ENCODE measurements at places on chromosomes 16 and 17.

GRCh38 chr16:86786338-86786737, 208.0 kb downstream of the FOXL1 start:
- no peak for DNase-seq

- DNase-seq: no peak
Observed at GRCh38 chr16:67017421-67017750, 11.6 kb upstream of the CBFB start.

DNA sequence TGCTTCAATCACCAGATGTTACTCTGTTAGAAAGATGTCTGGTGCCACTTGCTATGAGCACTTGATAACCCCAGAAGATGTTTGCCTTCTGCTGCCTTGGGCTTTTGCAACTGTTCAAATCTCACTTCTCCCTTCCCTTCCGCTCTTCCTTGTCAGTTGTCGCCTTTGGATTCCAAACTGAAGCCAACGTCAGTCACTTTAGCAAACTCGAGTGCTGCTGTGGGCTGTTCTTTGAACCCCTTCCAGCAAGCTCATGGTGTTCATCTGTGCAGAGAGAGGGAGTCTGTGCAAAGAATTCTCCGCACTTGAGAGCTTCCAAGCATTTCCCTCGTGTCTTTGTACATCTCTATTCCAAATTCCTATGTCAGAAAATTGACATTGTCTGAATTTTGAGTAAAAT, 879.4 kb downstream of the CDH11 start:
- no peak for DNase-seq

DNA sequence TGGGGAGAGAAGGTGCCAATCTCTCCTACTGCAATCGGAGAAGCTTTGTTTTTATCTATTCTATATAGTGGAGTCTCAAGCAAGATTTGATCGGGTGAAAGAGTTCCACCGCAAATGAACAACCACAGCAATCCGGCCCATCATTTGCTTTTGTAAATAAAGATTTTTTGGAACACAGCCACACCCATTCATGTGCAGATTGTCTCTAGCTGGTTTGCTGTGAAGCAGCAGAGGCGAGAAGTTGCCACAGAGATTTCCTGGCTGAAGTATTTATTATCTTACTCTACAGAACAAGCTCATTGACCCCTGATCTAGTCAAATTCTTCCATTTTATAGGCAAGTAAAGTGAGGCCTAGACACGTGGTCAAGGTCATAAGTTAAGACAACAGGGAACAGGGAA, 195.5 kb upstream of the TNRC6C start:
- DNase-seq: no peak

DNA sequence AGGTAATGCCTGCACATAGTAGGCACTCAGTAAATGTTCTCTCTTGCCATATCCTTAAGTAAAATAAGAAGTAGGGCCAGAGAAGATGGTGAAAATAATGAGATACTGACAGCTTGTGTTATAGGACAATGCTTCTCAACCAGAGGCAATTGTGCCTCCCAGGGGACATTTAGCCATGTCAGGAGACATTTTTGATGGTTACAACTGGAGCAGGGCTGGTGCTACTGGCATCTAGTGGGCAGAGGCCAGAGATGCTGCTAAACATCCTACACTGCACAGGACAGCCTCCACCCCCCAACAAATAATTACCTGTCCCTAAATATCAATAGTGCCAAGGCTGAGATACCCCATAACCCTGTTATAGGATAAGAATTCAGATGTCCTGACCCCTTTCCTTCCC, 1.7 kb downstream of the RAD51D start:
- DNase-seq: no peak

GRCh38 chr16:66408163-66409048, 18.7 kb upstream of the BEAN1 start:
- no peak for DNase-seq

DNA sequence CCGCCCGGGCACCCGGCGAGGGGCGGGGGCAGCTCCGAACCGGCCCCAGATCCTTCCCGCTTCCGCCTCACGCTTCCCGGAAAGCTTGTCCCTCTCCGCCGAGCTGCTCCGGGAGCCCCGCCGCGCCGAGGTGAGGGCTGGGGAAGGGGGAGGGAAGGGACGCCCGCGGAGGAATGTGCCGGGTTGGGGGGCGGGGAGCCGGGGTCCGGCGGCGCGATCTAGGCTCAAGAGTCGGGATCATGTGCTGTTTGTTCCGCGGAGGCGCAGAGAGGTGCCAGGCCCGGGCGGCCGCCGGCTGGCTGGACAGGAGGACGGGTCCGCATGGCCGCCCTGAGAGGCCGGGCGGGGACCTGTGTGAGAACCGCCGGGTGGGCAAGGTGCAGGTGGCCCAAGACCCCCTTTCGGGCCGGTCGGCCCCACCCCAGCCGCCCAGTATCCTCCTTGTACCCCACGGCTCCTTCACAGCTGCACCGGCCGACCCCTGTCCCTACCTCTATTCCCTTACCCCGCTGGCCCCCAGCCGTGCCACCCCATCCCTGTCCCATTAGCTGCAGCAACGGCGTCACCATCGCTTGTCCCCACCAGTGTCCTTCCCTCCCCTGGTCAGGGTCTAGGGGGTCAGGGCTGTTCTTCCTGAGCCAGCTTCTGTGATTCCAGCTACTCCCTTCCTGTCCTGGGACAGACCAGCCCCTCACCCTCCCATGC, 429 bp downstream of the KIF1C start:
- DNase-seq: no peak

- DNase-seq: no peak
Observed at GRCh38 chr16:25867041-25867440, 175.3 kb downstream of the HS3ST4 start.

DNA sequence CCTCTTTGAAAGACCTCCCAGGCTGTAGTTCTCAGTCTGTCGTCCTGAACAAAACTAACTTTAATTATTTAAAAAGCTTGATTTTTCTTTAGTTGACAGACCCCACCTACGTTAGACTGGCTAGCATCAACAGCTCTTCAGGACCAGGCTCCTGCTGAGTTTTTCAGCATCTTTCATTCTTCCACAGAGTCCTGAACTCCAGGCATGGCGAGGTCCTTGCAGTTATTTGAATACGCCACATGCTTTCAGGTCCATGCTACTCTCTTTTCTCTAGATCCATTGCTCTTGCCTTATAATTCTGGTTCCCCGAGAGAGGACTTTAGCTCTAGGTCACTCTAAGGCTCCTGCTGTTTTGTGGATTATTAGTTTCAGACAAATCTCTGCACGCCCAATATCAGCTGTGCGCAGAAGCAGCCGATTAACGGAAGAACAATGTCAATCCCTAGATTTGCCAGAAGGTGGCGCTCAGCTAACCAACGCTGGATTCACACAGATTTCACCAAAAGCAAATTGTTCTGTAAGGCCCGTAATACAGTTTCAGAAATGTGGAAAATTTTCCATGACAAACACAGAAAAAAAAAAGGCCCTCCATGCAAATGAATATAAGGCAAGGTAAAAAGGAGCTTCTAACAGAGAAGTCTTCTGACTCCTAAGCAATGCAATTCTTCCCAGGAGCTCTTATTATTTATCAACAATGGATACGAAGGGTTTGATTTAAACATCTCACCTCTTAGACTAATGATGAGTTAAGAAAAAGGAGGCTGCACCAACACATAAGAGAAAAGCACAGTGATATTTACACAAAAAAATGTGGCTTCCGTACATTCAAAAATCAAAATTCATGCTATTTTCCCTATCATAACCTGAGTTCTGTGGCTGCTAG, 33.5 kb upstream of the BCO1 start:
- DNase-seq: no peak

- DNase-seq: peak; percentile 1
Observed at GRCh38 chr16:106623-107324, 28.7 kb downstream of the MPG start.

DNA sequence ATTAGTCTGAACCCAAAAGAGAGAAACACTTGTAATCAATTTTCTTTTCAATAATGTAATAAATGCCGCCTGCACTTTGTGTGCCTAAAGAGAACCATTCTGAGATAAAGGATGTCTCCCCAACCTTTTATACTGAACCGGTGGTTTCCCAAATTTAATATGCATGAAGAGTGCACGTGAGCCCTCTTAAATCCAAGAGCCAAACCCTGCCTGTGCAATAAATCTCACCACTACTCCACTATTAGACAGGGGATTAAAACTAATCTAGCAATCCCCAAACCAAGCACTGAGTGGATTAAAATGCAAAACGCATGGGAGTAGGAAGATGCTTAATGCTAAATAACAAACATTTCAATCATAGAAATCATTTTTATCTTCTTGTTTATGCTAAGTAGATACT, 351.0 kb upstream of the PSMD7 start:
- DNase-seq: no peak

DNA sequence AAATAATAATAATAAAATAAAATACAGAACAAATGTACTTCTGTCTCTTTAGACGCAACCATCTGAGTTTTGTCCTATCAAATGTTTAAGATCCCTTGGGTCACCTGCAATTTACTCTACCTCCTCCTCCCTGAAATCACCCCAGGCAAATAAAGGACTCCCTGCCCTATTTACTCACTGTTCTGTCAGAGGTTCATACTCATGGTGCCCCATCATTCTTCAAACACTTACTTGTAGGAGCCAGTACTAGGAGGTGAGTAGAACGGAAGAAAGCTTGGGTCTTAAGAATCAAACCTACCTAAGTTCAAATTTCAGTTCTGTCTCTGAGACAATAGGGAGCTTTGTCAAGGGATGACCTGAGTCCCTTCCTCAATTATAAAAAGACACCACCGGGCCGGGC, 3.8 kb downstream of the TBC1D10B start:
- no peak for DNase-seq

DNA sequence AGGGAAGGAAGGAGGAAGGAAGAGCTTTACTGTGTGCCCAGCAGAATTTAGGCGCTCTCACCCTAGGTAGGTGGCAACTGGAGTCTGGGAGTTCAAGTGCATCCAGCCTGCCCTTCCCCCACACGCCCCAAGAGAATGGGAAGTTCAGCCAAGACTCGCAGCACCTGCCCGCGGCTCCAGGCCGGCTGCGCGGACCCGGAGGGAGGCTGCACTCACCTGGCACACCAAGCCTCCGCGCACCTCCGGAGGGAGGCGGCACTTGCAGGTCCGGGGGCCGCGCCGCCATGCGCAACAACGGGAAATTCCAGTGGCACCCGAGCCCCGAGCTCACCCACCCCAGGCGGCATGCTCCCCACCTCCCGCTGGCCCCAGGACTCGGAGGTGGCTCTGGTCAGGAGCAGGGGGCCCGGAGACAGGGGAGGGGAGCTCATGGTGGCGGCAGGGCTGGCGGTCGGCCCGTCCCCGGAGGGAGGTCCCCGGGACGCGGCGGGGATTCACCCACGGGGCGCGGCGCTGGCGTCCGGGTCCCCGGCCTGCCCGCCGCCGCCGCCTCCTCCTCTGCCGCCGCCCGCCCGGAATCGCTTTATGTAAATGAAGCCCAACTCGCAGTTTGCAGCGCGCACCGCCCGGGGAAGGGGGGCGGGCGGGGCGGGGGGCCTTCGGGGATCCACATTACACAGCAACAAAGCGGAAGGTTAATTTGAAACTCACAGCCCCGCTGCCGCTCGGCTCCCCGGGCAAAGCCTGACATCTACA, at the start of gene ZFHX3:
TSS of gene ZFHX3 (minus strand) at position 593 of the 756 bp plus-strand sequence. CDS start 87,983 bp downstream, outside the sequence.
- no peak for DNase-seq

GRCh38 chr17:68611353-68612208, 10.4 kb upstream of the FAM20A start:
- no peak for DNase-seq

GRCh38 chr16:71565812-71566700, 10.8 kb downstream of the TAT start:
- no peak for DNase-seq

- no peak for DNase-seq
Observed at GRCh38 chr17:48012654-48013053, 24.9 kb downstream of the COPZ2 start.

DNA sequence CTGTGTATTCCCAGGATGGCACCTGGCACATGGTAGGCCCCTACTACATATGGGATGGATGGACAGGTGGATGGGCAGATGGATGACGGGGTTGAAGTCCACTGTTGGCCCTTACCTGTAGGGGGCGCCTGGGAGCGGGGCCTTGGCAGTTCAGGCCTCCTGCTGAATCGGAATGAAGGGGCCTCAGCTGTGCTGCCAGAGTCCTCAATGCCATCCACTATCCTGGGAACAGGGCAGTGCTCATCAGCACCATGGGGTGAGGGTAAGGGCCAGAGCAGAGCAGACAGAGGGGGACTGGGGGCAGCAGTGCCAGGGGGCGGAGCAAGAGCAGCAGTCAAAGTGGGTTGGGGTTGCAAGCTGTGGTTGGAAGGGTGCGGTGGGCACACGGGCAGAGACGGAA, 8.3 kb upstream of the RAB5C start:
- DNase-seq: no peak

- no peak for DNase-seq
Observed at GRCh38 chr17:19717411-19717908, 1.1 kb upstream of the SLC47A2 start.

GRCh38 chr16:8376430-8376829, 213.9 kb downstream of the TMEM114 start:
- no peak for DNase-seq

GRCh38 chr16:4637501-4638166, 13.0 kb downstream of the MGRN1 start:
- DNase-seq: no peak

DNA sequence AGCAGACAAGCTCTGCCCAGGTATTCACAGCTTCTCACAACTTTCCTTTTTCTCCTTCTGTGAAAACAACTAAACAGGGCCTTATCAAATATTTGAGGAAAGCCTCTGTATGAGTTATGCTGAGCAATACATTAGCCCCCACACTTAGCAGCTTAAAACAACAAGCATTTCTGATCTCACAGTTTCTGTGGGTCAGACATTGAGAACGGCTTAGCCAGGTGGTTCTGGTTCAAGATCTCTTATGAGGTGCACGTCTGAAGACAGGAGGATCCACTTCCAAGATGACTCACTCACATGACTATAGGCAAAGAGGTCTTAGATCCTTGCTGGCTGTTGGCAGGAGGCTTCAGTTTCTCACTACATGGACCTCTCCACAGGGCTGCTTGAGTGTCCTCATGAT, 181.4 kb upstream of the WSCD1 start:
- DNase-seq: no peak

DNA sequence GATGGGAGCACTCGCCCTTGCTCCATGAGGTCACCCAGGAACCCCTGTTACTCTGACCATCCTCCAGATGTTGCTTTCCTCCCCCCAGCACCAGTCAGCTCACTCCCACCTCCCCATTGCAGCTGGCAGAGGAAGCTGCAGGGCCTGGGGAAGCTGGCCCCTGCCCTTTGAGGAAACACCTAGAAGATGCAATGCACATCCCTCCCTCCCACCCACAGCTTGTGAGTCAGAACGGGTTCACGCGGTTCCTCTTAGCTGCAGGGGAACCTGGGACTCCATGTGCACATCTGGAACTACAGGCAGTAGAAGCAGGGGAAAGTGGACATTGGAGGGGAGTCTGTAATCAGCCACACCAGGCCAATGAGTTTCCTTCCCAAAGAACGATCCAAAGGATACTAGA, 96.9 kb downstream of the KATNIP start:
- DNase-seq: no peak

- no peak for DNase-seq
Observed at GRCh38 chr16:75593825-75594820, 27.9 kb downstream of the GABARAPL2 start.

GRCh38 chr17:62140836-62141235, 75.8 kb upstream of the MED13 start:
- no peak for DNase-seq

GRCh38 chr16:2745116-2745890, 7.1 kb upstream of the SRRM2 start:
- no peak for DNase-seq
